Activated CD4-positive, alpha-beta T cell treated with anti-CD3 and anti-CD28 coated beads, Interleukin-2, amount 50 U/mL, for 48 hours (primary cell): ENCODE measurements at places on chromosomes 6 and 20.
A peak's percentile ranks its signal among the peaks of the same experiment; 100 is the strongest.

GRCh38 chr6:1621070-1621701 is 11.5 kb downstream of the FOXC1 start:
- DNase-seq: no peak

DNA sequence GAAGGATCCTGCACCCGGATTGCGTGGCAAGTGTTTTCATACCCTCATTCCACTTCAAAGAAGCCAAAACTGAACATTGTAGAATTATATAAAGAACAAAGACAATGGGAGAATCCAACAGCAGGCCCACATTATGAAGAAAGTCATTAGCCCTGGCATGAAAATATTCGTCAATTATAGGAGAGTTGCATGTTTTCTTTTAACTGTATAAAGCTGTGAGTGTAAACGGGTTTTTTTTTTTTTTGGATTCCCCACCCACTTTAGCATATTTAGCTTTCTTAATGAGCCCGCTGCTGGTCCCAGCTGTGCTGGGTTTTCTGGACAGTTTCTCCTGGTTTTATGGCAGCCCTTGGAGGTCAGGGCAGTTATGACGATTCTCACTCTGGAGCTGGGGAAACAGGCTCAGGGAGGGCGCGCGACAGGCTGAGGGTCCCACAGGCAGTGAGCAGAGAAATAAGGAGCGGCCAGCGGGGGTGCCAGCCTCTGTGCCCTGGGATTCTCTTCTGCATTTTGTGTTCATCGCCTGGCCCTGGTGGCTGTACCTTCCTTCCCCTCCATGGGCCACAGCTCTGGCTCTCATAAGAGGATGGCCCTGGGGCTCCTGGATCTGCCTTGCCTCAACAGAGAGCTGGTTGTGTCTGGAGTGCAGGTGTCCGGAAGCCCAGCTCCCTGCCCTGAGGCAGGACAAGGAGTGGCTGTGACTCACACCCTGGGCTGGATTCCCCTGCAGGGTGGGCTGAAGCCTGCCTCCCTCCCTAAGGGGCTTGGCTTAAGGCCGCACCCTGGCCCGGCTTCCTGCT is 24.1 kb upstream of the SULF2 start:
- DNase-seq: no peak

- no peak for DNase-seq
These were observed 77.0 kb downstream of the PLCB1 start for GRCh38 chr20:8209061-8209460.

DNA sequence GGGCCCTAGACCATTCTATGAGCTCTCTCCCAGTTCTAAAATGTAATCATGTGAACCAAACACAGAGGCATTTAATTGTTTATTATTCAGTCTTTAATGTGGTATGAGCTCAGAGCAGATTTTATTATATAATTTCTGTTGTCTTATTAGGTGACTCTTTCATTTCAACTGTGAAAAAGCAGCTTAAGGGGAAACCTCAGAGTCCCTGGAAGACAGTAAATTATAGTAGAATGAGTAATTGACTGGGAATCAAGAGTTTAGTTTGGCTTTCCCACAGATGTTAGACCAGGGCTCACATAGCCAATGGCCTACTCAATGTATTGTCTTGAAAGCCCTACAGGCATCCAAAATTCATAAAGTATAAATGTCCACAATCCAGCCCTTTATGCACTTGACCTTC is 390.4 kb upstream of the SLC35B3 start:
- DNase-seq: no peak

DNA sequence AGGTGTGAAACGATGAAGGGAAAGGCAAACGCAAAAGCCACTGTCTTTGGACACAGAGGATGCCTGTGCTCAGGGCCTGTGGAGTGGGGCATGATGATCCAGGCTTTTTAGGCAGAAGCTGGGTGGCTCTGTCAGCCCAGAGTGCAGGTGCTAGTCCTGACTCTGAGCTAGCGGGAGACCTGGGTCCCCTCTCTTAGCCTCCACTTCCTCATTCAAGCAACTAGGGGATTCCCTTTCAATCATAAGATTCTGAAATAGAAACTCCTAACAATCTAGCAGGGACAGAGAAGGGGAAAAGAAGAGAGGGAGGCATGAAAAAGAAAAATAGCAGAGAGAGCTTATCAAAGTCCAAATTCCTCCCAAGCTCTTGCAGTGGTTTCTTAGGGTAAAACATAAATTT is 7.6 kb upstream of the HIVEP2 start:
- DNase-seq: no peak

- DNase-seq: no peak
These were observed 219.2 kb upstream of the SGK1 start for GRCh38 chr6:134537146-134537555.

DNA sequence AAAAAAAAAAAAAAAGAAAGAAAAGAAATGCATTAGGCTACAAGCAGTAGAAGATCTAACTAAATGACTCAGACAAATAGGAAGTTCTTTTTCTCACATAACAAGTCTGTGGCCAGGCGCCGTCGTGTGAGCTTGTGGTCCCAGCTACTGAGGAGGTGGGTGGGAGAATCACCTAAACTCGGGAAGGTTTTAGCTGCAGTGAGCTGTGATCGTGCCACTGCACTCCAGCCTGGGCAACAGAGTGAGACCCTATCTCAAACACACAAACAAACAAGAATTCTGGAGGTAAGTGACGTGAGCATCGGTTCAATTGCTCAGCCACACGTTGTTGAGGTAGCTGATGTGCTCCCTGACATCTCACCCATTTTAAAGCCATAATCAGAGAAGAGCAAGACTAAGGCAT is 37.9 kb upstream of the SLC23A2 start:
- DNase-seq: peak; percentile 6

DNA sequence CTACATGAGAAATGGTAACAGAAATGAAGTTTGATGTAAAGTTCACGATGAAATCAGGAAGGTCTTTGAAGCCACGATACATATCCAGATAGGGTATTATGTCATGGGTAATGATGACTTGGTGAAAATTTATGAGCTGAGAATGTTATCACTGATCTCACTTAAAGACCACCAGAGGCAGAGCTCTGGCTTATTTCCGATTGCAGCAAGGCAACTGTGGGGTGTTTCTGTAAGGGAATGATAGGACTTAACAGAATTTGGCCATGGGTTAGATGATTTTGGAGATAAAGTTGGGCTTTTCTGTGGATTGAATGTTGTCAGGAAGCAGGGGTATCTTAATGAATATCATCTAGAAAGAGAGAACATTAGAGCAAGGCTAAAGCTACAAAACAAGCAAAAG is 508.4 kb downstream of the HDGFL1 start:
- no peak for DNase-seq

- no peak for DNase-seq
These were observed 618.4 kb downstream of the FRK start for GRCh38 chr6:115442323-115442722.

- DNase-seq: no peak
These were observed 8.8 kb downstream of the EDN1 start for GRCh38 chr6:12298995-12299394.

DNA sequence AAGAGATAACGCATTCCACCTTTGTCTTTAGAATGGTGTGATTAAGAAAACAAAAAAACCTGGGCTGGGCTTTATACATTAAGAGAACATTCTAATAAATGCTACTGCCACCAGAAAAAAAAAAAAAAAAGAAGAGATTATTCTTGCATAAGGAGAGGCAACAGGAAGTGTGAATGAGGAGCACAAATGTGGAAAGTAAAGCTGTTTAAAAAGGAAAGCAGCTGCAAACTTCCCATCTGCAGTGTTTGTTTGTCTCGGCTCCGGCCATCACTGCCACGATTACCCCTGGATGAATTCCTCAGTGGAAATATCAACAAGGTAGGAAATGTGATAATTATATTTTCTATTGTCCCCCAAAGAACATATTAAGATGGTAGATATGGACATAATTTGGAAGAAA is 223.9 kb downstream of the PHF3 start:
- no peak for DNase-seq

DNA sequence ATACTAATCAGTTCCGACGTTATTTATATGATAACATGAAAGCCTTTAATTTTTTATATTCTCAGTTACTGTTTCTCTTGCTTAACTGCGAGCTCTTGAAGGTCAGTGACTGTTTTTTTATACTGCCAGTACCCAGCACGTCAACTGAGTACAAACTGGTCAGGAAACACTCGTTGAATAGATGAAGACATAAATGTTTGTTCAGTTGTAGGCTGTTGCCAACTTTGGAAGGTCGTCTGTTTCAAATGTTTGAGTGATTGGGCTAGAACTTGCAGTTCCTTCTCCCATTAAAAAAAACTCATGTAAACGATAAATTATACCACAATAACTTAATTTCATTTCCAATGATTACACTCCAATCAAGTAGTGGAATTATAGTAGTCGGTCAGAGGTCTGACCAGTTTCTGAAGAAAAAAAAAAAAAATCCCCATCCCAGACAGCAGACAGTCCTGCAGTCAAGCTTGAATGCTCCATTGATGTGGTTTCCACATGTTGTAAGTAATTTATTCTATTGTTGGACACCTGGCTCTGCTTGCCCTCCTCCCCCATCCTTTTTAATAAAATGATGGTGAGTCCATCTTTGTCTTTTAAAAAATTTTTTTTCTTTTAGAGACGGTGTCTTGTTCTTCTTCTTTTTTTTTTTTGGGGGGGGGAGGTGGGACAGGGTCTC is 81.1 kb downstream of the SASH1 start:
- no peak for DNase-seq

- no peak for DNase-seq
These were observed 10.8 kb upstream of the BFSP1 start for GRCh38 chr20:17541996-17542395.

DNA sequence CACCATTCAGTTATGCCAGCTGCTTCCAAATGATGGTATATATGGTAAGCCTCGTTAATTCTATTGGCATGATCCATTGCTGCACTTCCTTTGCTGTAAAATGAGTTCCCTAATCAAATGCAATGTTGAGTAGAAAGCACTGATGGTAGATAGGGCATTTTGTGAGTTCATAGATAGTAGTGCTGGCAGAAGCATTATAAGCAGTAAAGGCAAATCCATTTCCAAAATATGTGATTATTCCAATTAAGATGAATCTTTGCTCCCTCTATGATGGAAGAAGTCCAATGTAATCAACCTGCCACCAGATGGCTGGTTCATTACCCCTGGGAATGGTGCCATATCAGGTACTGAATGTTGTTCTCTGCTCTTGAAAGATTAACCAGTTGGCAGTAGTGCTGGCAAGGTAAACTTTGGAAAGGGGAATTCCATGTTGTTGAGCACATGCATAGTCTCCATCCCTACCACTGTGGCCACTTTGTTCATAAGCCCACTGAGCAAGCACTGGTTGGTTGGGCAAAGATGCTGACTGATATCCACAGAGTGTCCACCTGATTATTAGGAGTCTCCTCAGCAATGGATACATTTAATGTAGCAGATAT is 5.6 kb upstream of the TBPL1 start:
- no peak for DNase-seq

GRCh38 chr20:31570735-31571617 is 34.1 kb upstream of the ID1 start:
- DNase-seq: no peak

DNA sequence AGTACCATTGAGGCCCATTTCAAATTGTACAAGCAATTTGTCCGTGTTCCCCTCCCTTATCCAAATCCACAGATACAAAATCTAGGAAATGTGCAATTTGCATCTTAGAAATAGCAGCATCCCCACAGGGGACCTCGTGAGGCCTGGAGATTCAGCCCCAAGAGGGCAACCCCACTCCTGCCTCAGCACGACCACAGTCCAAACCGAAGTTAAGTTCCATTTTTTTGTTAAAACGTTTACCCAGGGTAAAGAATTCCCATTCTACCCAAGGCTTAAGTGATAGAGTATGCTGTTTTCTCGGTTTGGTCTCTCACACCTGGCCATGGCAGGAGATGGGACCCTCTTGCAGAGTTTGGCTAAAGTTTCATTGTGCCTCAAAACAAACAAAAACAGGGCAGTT is 41.2 kb downstream of the PLCG1 start:
- no peak for DNase-seq

DNA sequence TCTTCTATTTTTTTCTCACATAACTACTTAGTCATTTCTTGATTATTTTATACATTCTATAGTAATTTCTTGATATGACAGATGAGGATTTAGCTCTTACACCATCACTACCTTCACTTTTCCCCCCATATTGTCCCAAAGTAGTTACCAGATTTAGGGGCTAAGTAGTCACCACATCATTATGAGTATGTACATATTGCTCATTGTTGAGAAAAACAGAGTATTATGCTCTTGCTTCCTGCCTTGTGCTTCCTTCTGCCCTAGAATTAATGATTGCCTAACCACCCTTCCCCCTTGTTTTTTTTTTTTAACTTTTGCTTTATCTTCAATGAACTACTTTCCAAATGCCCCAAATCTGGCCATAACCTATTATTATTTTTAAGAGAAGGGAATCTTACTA is 6.8 kb upstream of the HLA-B start:
- no peak for DNase-seq

DNA sequence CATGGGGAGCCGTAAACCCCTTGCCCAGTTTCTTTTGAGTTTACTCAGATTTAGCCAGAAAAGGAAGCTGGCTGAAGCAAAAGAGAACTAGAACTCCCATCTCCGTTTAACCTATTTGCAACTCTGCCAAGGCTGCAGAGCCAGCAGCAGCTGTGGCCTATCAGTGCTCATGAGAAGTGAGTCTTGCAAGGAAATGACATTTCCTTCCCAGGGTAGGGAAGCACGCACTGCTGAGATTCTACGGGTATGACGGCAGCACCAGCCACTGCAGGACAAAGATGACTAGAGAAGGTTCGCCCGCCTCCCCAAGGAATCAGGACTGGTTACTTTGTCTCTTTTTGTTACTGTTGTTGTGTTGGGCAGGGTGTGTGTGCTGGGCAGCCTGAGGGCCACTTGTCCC is 47.6 kb downstream of the PPP1R3G start:
- DNase-seq: no peak

DNA sequence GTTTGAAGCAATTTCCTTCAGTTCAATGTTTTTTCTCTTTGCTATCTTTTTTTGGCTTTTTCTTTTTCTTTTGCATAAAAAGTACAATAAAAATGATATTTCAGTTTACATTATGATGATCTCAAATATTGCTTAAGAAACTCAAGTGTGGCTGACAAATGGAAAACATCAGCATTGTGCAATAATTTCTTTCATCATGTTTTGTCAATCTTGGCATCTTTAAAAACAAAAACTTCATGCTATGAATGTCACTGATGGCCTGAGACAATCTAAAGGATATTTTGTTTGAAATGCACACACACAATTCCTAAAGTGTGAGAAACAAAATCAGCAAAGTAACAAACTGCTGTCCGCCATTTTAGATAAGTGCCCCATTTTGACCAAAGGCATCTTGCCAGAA is 13.9 kb upstream of the MTCL3 start:
- DNase-seq: no peak

DNA sequence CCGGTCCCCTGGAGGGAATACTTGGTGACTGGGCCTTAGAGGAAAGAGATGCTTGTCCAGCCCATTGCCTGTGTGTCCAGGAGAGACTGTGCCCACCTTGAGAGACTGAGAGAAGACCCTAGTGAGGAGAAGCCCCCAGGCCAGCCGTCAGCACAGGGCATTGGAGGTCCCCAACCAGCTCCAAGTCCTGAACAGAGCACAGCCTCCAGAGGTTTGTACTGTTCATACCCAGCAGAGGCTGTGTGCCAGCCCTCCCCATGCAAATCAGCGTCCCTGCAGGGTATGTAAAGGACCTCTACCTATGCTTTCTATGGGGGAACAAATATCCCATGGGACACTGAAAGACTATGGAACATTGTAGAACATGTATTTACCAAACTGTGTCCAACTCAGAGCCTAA is 8.4 kb downstream of the HLA-E start:
- DNase-seq: no peak
